Esophagus muscularis mucosa (tissue), 4 donors: ENCODE measurements at places on chromosomes 2 and 18.

DNA sequence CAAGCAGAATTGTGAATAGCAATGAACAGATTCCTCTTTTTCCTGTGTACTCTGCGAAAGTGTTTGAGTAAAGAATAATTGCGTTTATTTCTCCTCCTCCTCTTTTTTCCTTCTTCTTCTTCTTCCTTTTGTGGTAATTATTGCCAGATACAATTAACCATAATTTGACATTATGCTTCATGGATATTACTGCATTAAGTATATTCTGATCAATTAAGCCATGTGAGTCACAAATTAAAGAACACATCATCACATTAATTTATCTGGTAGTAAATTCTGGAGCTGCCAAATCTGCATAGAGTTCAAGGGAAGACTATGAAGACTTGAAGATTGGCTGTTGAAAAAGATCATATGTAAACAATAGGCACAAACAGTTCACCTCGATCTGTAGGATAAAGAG is 72.9 kb upstream of the TFPI start:
- DNase-seq: no peak

DNA sequence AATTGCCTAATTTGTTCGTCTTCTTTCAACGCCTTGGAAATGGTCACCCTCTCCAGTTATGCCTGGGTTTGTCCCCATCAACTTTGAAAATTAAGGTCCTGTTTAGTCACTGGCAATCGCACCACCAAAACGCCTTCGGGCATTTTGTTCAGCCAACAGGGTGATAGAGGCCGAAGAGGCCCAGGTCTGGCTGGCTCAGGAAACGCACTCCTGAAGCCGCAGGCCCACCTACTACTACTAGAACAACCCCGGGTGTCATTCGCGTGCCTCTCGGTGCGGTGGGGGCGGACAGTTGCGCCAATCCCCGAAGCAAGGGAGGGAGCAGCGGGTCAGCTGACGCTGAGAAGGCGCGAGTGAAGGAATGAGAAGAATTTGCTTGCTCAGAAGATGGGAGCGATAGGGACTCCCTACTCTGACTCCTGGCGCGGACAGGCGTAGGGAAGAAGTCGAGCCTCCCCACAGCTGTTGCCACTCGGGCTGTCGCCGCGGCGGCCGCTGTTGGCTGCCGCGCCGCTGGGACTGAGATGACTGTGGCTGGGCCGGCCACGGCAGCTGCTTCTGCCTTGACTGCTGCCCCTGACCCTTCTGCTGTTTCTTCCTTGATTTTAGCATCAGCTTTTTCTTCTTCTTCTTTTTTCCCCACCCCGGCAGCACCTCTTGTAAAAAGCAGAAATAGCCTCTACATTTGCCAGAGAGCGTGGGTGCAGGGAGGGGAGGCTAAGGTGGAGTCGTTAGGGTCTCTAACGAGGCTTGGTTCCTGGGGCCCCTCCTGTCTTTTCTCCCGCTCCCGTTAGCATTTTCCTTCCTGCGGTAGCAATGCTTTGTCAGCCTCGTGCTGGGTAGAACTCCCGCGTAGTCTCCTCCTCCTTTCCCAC is 387.6 kb downstream of the FIGN start:
- peak; percentile 93 for DNase-seq

DNA sequence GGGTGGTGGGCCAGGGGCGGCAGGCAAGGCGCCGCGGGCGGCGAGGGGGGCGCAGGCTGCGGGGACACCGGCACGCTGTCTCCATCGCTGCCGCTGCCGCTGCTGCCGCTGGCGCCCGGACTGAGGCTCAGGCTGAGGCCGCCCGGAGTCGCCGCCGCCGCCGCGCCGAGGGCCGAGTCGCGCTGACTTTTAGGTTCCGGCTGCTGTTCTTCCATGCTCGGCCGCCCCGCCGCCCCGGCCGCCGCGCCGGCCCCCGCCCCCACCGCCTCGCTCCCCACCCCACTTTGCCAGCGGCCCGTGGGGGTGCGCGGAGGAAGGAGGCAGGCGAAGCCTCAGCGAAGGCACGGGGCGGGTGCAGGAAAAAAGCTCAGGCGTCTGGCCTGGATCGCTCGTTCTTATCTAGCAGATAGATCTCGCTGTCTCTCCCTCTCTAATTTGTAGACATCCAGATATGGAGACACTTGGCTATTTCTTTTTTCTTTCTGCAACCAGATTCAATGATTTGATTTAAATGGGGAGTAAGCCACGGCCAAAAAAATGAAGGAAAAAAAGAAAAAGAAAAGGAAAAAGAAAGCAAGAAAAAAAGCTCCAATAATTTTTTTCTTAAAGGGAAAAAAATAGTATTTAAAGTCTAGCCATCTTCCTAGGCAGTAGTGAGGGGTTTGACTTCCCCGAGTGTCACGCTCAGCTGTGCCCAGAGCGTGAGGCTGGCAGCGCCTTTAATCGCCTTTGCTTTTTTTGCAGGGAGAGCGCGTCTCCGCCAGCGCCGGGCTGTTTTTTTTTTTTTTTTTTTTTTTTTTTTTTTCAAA is at the start of gene EN1:
TSS of gene EN1 (minus strand) at position 696 of the 809 bp plus-strand sequence. CDS start at position 215, 481 bp downstream.
- DNase-seq: no peak

DNA sequence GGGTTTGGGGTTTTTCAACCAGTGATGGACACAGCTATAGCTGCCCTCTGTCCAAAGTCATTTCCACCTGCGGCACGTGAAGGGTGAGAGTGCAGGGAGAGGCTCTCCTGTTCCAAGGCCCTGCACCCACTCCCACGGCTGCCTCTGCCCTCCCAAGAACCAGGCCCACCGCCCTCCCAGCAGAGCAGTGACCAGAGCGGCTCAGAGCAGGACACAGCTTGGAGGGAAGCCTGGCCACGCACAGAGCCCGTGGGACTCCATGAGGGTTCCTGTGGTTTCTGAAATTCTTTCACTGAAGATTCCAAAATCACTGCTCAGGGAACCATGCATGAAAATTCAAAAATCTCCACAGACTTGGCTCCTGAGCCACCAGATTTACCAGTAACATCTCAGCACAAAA is 67.3 kb upstream of the SALL3 start:
- no peak for DNase-seq

DNA sequence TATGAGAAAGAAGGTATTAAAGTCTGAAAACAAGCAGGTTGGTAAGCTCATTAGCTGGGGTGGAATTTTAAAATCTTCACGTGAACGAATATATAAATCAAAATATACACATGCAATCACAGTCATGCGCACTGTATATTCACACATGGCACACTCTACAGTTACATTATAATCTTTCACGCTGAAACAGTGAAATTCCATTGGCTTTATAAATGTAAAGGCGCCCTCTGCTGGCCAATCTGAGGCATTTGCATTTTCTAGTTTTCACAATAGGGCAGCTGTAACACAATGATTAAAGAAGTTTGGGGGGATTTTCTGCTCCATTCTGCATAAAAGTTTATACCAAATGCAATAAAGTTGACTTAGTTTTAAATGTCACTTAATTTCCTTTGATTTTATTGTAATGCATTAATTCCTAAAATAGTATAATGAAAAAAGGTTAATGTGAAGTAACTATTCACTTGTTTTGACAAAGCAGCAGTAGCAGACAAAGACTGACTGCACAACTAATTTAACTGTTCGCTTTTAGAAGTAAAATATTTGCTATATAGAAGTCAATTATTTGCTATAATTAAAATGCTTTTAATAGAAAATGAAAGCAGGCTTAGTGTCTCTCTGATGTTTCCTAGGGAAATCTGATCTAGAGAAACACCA is 17.2 kb downstream of the IFIH1 start:
- no peak for DNase-seq

DNA sequence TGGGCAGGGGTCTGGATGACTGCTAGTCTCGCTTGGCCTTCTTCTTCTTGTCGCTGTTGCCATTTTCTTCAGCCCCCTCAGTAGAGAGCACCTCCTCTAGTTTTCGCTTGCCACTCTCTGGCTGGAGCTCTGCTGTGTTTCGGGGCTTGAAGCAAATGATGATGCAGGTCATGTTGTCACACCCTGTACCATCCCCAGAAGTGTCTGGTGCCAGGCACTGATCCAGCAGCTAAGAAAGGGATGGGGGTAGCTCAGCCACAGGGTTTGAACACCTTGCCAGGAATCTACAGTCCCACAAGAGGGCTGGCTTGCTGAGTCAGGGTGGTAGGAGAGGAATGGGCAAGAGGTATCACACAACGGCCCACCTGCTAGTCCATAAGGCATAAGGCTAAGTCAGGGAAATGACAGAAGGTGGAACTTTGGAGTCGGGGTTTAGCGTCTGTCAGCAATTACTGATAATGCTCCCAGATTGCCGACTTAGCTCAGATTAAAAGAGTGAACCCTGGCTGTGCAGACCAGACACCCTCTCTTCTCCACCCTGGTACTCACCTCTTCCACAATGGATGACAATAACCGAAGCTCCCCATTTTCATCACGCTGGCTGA is 1.1 kb upstream of the ZNF513 start:
- DNase-seq: no peak

- DNase-seq: peak; percentile 86
Measured at GRCh38 chr2:641872-642815, 35.1 kb downstream of the TMEM18 start.

DNA sequence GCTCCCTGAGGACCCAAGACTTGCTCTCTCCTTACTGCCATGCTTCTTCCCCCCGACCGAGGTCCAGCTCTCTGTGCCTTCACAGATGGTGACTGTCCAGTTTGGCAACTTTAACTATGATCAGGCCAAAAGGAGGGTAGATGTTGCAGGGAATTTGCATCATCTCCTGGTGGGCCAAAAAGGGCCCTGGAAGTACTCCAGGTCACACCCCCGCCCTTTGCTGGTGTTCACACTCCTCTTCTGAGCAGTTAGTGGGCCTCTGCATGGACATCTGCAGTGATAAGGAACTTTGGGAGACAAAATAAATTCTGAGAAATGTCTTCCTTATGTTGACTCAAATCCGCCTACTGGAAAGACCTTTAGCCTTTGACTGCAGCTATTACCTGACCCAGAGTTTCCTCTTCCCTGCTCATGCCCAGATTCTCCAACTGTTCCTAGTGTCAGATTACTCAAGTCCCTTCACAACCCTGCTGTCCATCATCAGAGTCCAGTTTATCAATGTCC is 234.4 kb downstream of the LOXHD1 start:
- no peak for DNase-seq

GRCh38 chr2:1607236-1607920 is 136.9 kb downstream of the PXDN start:
- DNase-seq: no peak

DNA sequence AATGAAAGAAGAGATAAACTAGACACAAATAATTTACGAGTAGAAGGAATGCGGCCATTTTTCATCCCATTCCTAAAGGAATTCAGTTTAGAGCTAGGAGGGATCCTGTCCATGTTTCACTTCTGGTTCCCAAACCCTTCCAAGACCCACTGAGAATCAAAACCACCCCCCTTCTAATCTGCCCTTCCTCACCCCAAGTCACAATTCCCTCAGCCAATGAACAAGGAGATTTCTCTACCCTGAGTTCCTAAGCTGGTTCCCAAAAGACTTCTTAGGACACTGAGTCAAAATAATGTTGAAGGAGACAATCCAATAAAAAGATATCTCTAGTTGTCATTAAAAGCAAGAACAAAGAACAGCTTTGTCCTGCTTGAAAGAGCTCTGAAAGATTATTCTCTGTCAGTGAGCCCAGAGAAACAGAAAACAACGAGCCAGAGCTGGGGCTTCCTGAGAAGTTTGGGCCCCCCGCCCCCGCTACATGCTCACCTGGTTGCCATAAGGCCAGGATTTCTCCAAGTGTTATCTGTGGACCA is 45.7 kb downstream of the STK39 start:
- DNase-seq: no peak

GRCh38 chr2:96265349-96265839 is 403 bp downstream of the TMEM127 start:
- DNase-seq: no peak

- no peak for DNase-seq
Measured at GRCh38 chr18:26650310-26651268, 102.2 kb upstream of the KCTD1 start.

- no peak for DNase-seq
Measured at GRCh38 chr2:230600285-230600684, 112.4 kb upstream of the CAB39 start.

DNA sequence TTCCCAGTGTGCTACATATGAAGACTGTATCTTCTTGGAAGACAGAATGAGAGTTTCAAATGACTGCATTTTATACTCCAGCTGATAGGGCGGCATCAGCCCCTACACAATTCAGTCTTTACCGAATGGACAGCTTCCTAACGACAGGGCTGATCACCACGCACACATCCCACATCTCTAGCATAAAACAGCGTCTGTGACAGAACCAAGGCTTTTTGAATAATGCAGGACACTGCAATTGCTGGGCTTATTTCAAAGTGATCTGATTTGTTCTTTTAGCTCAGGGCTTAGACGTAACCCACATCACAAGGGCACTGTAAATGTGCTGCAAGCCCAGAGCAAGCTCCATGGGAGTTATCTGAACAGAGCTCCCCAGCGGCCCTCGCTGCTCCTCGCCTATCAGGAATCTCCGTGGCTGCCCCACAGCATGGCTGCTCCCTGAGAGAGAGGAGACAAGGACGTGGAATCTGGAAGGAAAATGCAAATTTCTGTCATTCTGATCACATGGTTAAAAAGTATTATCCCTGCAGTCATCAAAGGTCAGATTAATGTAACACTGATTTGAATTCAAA is 158.5 kb upstream of the ALKAL2 start:
- DNase-seq: no peak

DNA sequence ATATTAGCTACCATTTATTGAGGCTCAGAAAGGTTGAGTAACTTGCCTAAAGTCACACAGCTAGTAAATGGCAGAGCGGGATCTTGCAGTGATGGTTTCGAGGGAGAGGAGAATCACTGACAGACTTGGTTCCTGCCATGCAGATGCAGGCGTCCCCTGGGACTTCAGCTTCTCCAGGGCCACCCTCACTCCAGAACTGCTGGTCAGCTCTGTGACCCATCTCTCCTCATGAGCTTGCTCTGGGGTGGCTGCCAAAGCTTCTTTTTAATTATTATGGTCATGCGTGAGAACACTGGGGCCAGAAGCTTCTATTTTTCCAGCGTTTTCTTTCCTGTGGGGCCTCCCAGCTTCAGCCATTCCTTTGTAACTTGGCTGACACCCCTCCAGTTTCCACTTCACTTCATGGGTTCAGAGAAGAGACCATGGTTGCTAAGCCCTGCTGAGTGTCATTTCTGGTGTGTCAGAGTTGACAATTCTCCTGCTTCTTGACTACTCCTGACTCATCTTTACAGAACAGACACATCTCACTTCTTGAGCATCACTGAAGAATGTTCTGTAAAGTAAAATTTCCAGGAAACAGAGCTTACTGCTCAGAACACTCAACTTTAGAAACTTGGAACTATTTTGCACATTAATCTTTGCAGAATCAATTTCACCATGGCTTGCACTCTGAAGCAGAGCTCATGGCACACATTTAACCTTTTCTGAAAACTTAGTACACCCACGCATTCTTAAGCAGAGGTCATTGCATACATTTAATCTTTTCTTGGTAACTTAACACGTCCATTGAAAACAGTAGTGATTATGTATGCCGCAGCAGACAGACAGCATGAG is 70.4 kb downstream of the IL1R2 start:
- DNase-seq: peak; percentile 89

- no peak for DNase-seq
Measured at GRCh38 chr2:9593925-9594324, 36.9 kb downstream of the YWHAQ start.
